Panc1 (cell line): ENCODE measurements at places on chromosomes 5 and 9. TPM values are rescaled to one million over a fixed set of nuclear protein-coding genes. Genes with fewer than 3 reads are reported as not detected.

PDE6A gene
- 0.33 TPM for total RNA-seq

CCDC183 gene
- total RNA-seq = 0.62 TPM

C1QTNF3 gene
- total RNA-seq = 2.1 TPM

GLIPR2 gene
- 4.9 TPM for total RNA-seq

OR1L1 gene
- total RNA-seq = not detected

SPEF2 gene
- total RNA-seq = 0.87 TPM

IL4 gene
- not detected for total RNA-seq

CCNO gene
- 12.3 TPM for total RNA-seq

CCDC180 gene
- 2.9 TPM for total RNA-seq

NSMF gene
- 40.0 TPM for total RNA-seq

OR2V2 gene
- not detected for total RNA-seq

PCDHGA10 gene
- 0.69 TPM for total RNA-seq

GLDC gene
- 4.0 TPM for total RNA-seq

SPACA9 gene
- 3.0 TPM for total RNA-seq

PFN3 gene
- total RNA-seq = not detected

NDUFS4 gene
- total RNA-seq = 86.2 TPM

GRXCR2 gene
- not detected for total RNA-seq

DUSP1 gene
- total RNA-seq = 79.9 TPM

RNF145 gene
- total RNA-seq = 81.8 TPM

SKP2 gene
- 21.5 TPM for total RNA-seq

PCDHA5 gene
- 0.10 TPM for total RNA-seq

NR5A1 gene
- total RNA-seq = 2.5 TPM

PRDM9 gene
- total RNA-seq = not detected

PPP1R26 gene
- 17.5 TPM for total RNA-seq

CDO1 gene
- not detected for total RNA-seq

CNTLN gene
- total RNA-seq = not detected

GCNT4 gene
- 0.33 TPM for total RNA-seq

GIN1 gene
- 4.5 TPM for total RNA-seq

RABEPK gene
- total RNA-seq = 33.9 TPM

FGD3 gene
- 0.80 TPM for total RNA-seq

CAVIN4 gene
- 0.82 TPM for total RNA-seq

GFRA3 gene
- total RNA-seq = 1.5 TPM

DOCK8 gene
- total RNA-seq = 1.4 TPM

WWC1 gene
- total RNA-seq = 29.4 TPM

ADGRV1 gene
- 0.49 TPM for total RNA-seq

REEP5 gene
- 112 TPM for total RNA-seq

SEMA5A gene
- 0.15 TPM for total RNA-seq

COL5A1 gene
- total RNA-seq = 5.7 TPM

LRRC70 gene
- total RNA-seq = 0.13 TPM

CD74 gene
- total RNA-seq = 12.7 TPM

MELK gene
- 112 TPM for total RNA-seq

CEP120 gene
- total RNA-seq = 20.1 TPM

FAM221B gene
- not detected for total RNA-seq

TSLP gene
- not detected for total RNA-seq

C5orf52 gene
- not detected for total RNA-seq

CCNJL gene
- total RNA-seq = 35.0 TPM

RETREG1 gene
- 0.74 TPM for total RNA-seq

EPB41L4B gene
- 27.8 TPM for total RNA-seq

SNCAIP gene
- total RNA-seq = not detected

RUSC2 gene
- 49.9 TPM for total RNA-seq

BTNL3 gene
- not detected for total RNA-seq

ANKDD1B gene
- 0.10 TPM for total RNA-seq

VCAN gene
- total RNA-seq = 0.72 TPM

GPX3 gene
- 8.5 TPM for total RNA-seq

CATSPER3 gene
- 0.69 TPM for total RNA-seq

ADAMTS6 gene
- 0.64 TPM for total RNA-seq

RNF183 gene
- not detected for total RNA-seq

CTNND2 gene
- total RNA-seq = 1.0 TPM

TXNDC8 gene
- total RNA-seq = not detected
